Activated T-helper 1 cell treated with Interleukin-2 at 50 U/mL for 16 hours (primary cell): ENCODE measurements at places on chromosomes 7 and 10.

DNA sequence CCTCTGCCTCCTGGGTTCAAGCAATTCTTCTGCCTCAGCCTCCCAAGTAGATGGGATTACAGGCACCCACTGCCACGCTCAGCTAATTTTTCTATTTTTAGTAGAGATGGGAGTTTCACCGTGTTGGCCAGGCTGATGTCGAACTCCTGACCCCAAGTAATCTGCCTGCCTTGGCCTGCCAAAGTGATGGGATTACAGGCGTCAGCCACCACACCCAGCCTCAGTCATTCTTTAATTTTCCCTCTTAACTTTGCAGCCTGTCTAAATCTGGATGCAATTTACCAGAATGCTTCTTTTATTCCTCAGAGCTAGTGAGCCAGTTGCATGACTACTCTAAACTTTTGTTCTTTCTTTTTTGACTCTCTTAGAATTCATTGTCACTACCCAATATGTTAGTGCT, 90.5 kb upstream of the CSTF2T start:
- DNase-seq, result no peak

DNA sequence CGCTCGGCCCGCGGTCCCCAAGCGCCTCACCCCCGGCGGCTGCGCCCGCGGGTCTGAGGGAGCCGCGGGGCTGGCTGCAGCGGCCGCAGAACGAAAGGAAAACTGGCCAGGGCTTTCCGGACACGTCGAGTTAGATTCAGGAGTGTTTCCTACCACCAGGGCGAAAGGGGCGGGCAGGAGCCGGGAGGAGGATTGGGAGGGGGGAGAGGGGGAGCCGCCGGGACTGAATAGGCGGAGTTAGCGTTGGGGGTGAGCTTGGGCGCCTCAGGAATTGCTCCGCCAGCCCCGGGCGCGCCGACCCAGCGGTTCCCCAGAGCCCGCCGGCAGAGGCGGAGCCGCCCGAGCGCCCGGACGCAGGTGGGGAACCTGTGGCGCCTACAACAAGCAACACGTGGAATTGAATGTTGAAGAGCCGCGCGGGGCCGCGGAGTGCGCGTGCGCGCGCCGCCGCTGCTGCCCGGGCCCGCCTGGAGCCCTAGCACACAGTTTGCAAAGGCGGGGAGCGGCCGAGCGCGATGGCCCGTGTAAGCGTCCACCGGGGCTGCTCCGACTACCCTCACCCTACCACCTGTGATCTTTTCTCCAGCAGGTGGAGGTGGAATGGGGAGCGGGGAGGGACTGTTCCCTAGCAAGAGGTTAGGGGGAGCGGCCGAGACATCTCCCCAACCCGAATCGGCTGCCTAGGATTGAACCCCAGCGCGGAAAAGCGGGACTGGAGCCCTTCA, at the start of gene CADPS2:
TSS of gene CADPS2 (minus strand) at position 104 of the 725 bp plus-strand sequence. CDS start 123 bp downstream, outside the sequence.
- DNase-seq, result no peak

GRCh38 chr7:84506151-84506550, 311.6 kb upstream of the SEMA3A start:
- no peak for DNase-seq

GRCh38 chr10:43292755-43293676, 26.2 kb upstream of the RASGEF1A start:
- no peak for DNase-seq

DNA sequence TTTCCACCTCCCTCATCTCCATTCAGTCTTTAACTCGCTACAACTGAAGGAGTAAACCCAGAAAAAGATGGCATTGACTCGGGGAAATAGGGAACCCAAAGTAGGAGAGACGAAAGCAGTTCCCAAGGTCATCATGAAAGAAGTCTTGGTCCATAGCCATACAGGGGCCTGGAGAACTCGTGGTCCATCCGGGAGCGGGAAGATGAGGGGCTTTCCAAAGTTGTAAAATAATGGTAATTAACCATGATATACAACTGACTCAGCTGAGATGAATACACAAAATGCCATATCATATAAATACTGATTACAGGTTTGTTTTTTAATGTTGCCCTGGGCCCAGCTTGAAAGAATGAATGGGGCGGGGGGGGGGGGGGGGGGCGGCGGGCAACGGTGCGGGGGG, 32.3 kb downstream of the RBM17 start:
- DNase-seq, result no peak

GRCh38 chr10:71316786-71317160, 2.3 kb upstream of the SLC29A3 start:
- DNase-seq, result no peak

DNA sequence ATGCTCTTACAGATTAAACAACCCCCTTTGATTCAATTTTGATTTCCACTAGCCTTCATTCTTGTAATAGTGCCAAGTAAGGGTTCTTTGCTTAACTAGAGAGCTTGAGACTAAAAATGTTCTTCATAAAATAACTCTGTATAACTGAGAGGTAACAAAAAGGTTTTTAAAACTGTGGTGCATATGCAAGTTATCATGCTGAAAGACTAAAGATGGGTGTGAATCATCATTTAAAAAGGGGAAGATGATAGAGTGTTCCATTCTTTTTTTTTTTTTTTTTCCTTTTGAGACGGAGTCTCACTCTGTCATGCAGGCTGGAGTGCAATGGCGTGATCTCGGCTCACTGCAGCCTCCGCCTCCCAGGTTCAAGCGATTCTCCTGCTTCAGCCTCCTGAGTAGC, 11.1 kb downstream of the MDFIC start:
- DNase-seq, result no peak

DNA sequence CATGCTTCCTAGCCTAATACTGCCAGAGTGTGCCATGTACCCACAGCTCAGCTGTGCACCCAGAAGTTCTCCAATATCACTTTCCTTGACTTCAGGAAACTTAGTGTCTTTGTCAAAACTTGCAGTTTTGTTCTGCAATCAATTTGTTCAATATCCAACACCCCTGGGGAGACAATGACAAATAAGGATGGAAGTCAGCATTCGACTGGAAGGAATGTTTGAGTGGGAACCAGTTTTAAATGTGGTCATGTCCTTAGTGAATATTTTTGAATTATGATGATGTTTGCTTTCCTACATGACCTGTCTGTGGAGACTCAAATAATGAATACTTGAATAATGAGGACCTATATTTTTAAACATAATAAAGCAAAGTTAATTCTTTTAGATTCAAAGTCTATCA, 112.0 kb downstream of the ANK3 start:
- no peak for DNase-seq

DNA sequence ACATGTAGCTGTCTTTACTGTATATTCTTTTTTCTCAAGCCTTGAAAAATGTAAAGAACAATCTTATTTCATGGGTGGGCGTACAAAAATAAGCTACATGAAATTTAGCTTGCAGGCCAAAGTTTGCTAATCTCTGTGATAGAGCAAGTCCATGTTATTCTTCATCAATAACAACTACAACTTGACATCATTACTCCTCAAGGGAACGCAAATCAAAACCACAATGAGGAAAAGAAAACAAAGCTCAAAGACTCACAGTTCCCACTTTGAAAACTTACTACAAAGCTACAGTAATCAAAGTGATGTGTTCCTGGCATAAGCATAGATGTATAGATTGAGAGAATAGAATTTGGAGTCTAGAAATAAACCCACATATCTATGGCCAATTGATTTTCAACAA, 62.5 kb downstream of the GNA12 start:
- DNase-seq, result no peak

GRCh38 chr10:51602326-51602725, 97.1 kb downstream of the CSTF2T start:
- DNase-seq, result no peak
